CD8-positive, alpha-beta memory T cell (primary cell): ENCODE measurements at places on chromosomes 13 and 19.

DNA sequence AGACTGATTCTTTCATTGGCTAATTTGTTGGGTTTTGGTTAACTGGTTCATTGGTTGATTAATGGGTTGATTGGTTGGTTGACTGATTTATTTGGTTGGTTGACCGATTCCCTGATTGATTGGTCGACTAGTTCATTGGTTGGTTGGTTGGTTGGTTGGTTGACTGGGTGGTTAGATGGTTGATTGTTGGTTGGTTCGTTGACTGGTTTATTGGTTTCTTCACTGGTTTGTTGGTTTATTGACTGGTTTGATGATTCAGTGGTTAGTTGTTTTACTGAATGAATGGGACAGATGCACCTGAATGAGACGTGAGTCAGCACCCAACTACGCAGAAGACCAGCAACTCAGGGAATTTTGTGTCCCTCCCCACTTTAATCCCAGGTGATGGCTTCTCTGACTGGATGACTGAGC is 2.7 kb upstream of the NUP62 start:
- H3K27ac ChIP-seq: no peak overlapping the region
- H3K27me3 ChIP-seq: no peaks in the 10 kb centered on the region

GRCh38 chr19:21256722-21257121 is 72.5 kb downstream of the ZNF708 start:
- H3K27ac ChIP-seq: no peak overlapping the region
- H3K36me3 ChIP-seq: no peaks in the 10 kb centered on the region
- DNase-seq: no peak
- H3K4me3 ChIP-seq: no peak overlapping the region
- H3K4me1 ChIP-seq: no peaks in the 10 kb centered on the region
- H3K27me3 ChIP-seq: no peaks in the 10 kb centered on the region

DNA sequence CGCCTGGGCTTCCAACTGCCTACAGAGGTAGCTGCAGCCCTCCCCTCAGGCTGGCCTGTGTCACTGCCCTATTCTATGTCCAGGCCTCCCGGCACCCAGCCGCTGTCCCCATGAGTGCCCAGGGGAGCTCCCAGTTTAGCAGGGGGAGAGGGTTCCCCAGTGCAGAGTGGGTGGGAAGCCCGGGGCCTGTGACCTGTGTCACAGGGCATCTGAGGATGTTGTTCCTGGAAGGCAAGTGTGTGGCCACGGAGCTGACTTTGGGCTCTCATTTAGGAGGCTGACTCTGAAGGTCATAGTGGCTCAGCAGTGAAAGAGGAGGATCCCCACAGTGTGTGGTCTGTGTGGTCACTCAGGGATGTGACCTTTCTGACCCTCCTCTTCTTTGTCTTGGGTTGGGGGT is 25.1 kb downstream of the PPP1R37 start:
- H3K27ac ChIP-seq: no peak overlapping the region
- no peak for DNase-seq
- H3K36me3 ChIP-seq: no peaks in the 10 kb centered on the region
- peaks cover 29% of the 10 kb centered on the region for H3K4me1 ChIP-seq
- H3K4me3 ChIP-seq: no peak overlapping the region

GRCh38 chr19:32652894-32653598 is 21.9 kb downstream of the ANKRD27 start:
- H3K27ac ChIP-seq: no peak overlapping the region
- DNase-seq: no peak
- H3K27me3 ChIP-seq: no peaks in the 10 kb centered on the region
- H3K36me3 ChIP-seq: no peaks in the 10 kb centered on the region
- no peak overlapping the region for H3K4me3 ChIP-seq

GRCh38 chr13:23380534-23380933 is 53.0 kb downstream of the SACS start:
- no peak overlapping the region for H3K27ac ChIP-seq
- H3K4me1 ChIP-seq: peaks cover 21% of the 10 kb centered on the region
- H3K27me3 ChIP-seq: no peaks in the 10 kb centered on the region
- DNase-seq: no peak
